Stimulated activated CD8-positive, alpha-beta memory T cell treated with anti-CD3 and anti-CD28 coated beads, Interleukin-4, amount 100 ng/mL, for 4 hours (primary cell): ENCODE measurements at places on chromosomes 7 and 10.

- no peak for DNase-seq
Observed at GRCh38 chr7:107966711-107967110, 36.2 kb downstream of the LAMB1 start.

DNA sequence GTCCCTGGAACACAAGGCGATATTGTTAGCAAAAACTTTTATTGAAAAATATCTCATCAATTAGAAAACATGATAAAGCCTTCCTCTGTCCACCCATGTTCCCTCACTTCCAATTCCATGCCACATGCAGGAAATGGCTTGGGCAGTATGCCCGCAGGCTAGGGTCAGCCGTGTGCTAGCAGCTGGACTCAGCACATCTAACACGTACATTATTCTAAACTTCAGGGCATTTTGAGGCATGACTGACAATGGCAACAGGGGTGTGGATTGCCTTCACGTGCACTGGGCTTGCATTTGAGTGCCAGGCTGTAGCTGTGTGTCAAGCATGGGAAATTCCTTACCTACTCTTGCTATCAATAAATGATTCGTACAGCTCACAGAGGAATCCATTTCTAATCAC, 642.1 kb downstream of the INHBA start:
- no peak for DNase-seq

GRCh38 chr10:491667-492424, 197.6 kb downstream of the DIP2C start:
- DNase-seq, result no peak

GRCh38 chr7:29508608-29509007, 55.0 kb upstream of the PRR15 start:
- DNase-seq, result no peak

DNA sequence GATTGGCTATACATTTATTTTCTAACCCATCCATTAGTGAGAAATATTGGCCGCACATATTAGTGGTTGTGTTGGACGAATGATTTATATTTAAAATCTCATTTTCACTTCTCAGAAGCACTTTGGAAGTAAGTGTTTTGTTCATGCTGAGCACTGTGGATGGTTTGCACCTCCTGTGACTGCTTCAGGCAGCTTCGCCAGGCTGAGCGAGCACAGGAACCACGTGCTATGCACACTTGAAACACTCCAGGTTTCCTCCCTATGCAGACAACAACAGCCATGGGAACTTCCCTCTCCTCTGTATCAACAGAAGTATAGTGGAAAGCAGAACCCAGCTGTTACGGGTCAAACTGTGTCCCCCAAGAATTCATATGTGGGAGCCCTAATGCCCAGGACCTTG, 67.3 kb upstream of the WDR11 start:
- DNase-seq, result no peak

DNA sequence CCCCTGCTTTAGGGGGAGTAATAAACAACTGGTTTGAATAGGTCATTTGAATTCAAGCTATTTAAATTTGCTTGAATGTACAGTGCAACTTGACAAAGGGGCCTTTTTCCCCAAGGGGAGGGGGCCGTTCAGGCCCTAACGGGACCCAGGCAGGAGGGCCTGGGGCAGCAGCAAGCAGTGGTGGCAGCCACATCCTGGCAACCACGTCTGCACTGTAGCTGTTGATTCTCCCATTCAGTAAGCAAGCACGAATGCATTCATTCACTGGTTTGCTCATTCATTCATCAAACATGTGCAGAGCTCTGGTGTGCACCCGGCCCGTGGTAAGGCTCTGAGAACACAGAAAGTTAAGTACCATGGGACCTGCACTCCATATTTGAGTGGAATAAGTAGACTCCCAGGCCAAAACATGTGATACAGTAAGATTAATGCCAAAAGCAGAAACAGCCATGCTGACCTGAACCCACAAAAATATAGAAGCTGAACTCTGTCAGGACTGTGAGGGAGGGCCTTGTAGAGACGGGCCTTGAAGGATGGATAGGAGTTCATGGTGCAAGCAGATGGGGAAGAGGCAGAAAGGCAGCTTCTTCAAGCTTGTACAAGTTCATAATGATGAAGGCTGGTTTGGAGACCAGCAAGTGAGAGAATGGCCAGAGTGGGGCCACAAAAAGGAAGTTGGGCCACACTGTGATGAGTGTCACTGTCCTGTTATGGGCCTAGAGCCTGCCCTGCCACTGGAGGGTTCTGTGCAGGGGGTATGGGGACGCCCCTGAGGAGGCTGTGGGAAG, 29.3 kb upstream of the C10orf53 start:
- DNase-seq, result no peak

DNA sequence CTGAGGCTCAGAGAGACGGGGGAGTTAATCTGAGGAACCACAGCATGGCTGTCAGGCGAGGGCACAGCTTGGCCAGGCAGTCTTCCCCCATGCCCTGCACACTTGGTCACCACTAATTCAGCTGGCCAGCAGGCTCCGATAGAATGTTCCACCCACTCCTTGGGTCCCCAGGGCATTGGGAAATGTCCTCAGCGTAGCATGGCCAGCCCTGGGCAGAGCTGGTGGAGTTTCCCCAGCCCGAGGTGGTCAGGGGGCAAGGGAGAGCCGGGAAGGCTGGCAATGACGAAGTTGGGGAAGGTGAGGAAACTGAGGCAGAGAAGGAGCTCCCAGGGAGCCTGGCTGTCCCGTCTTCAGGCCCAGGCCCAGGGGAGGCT, 12.1 kb upstream of the GRIFIN start:
- DNase-seq, result no peak
